Transverse colon (tissue), 4 donors: ENCODE measurements at places on chromosomes 5 and 9.

GRCh38 chr9:5428794-5429528 is 8.8 kb downstream of the PLGRKT start:
- no peak for DNase-seq

- no peak for DNase-seq
These were observed 4.4 kb downstream of the TAS2R1 start for GRCh38 chr5:9625731-9626130.

- peak; percentile 63 for DNase-seq
These were observed 12.7 kb upstream of the FCN1 start for GRCh38 chr9:134930398-134930797.

DNA sequence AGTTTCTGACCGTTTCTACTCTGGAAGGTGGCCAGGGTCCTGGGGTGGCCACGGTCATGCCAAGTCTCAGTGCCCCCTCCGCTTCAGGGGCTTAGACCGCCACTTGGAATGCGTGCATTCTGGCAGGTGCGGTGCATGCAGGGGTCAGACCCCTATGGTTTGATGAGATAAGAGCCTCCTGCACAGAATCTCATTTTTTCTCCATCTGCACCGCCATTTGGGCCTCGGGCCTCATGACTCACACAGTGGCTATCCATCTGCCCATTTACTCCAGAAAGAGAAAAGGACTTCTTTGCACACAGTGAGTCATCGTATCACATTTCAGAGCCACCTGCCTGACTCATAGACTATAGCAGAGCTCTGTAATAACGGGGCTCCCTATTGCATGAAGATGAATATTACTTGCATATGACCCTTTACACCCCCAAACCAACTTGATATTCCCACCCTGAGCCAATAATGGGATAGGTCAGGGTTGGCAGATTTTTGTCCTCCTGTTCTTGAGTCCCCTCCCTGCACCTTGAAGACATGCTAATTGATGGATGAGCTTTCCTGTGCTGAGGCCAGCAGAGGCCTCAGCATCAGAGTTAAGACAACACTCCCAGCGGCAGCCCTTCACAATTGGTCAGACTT is 157.4 kb downstream of the NR3C1 start:
- no peak for DNase-seq

GRCh38 chr5:178981381-178981780 is 13.7 kb downstream of the GRM6 start:
- DNase-seq = no peak

GRCh38 chr5:134177369-134178095 is 782 bp upstream of the SKP1 start:
- DNase-seq = peak; percentile 89

GRCh38 chr9:125255781-125256391 is 5.7 kb upstream of the GAPVD1 start:
- no peak for DNase-seq

- no peak for DNase-seq
These were observed 23.2 kb upstream of the LRRC14B start for GRCh38 chr5:167982-168660.

DNA sequence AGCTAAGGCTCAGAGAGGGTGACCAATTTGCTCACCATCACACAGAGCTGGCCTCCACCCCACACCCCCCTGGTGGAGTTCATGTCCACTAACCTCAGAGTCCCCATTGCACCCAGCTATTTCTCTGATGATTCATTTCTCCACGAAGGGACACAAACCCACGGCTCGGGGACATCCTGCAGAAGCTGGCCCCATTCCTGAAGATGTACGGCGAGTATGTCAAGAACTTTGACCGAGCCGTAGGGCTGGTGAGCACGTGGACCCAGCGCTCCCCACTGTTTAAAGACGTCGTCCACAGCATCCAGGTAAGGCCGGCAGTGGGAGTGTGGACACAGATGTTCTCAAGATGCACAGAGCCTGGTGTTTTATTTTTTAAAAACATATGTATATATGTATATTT is 52.6 kb upstream of the SUSD3 start:
- DNase-seq = no peak

GRCh38 chr5:34929134-34929719 is at the start of gene DNAJC21:
DNAJC21 (plus strand) TSS chr5:34929559; CDS start chr5:34929820, 261 bp downstream.
- DNase-seq = peak; percentile 98

DNA sequence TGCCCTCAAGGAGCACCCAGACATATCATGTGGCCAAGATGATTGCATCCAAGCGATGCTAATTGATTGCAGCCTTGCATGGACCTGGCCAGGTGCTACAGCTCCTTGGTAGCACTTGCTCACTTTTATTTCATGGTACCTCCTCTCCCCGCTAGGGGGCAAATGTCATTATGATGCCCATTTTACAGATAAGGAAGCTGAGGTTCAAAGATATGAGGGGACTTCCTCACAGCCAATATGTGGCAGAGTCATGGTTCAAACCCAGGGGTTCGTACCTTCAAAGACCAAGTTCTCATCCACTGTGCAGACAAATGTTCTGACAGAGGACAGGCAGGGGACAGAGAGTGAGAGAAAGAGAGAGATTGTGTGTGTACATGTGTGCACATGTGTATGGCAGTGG is 21.9 kb upstream of the KCNMB1 start:
- DNase-seq = no peak

GRCh38 chr5:79075646-79076426 is 6.3 kb downstream of the BHMT2 start:
- DNase-seq = no peak

DNA sequence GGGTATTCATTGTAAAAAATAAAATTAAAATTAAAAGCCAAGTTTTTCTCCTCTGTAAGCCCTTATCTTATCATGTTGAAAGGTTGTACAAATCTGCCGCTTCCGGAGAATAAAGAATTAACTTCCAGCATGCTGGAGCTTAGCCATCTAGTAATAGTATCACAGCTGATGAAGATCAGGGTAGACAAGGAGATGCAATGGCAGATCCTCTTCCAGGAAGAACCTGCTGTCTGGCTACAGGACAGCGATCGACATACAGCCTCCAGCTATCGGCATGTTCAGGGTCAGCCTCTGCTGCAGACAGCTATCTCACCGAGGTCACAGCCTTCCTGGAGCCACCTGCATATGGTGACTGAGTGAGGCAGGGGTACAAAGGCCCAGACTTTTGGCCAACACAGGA is 82.6 kb downstream of the MED27 start:
- no peak for DNase-seq

DNA sequence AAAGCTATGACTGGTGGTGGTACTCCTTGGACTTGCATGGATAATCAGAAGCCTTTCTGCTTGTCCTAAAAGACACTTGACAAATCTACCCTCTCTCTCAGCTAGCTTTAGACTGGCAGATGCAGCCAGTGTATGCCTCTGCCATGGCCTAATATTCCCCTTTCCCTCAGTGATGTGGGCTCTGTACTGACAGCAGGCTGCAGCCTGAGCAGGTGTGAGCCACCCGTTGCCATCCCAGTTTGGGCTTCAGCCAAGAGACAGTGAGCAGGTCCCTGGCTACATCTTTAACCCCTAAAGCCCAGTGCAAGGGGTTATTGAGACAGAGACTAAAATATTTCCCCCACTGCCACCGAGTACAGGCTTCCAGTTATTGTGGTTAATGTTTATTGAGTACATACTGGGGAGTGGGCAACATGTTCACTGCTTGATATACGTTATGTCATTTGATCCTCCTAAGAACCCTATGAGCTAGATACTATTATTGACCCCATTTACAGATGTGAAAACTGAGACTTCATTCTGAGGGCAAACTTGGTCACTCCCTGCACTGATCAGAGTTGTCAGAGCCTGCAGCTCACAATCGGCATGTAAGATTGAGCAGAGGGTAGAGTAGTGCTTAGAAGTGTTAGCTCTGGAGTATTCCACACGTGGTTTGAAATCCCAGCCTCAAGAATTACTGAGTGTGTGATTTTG is 254.2 kb downstream of the ARHGAP26 start:
- no peak for DNase-seq

GRCh38 chr5:88889189-88890069 is 6.4 kb upstream of the MEF2C start:
- DNase-seq = peak; percentile 62

- no peak for DNase-seq
These were observed 78.4 kb upstream of the CKMT2 start for GRCh38 chr5:81154725-81155124.

DNA sequence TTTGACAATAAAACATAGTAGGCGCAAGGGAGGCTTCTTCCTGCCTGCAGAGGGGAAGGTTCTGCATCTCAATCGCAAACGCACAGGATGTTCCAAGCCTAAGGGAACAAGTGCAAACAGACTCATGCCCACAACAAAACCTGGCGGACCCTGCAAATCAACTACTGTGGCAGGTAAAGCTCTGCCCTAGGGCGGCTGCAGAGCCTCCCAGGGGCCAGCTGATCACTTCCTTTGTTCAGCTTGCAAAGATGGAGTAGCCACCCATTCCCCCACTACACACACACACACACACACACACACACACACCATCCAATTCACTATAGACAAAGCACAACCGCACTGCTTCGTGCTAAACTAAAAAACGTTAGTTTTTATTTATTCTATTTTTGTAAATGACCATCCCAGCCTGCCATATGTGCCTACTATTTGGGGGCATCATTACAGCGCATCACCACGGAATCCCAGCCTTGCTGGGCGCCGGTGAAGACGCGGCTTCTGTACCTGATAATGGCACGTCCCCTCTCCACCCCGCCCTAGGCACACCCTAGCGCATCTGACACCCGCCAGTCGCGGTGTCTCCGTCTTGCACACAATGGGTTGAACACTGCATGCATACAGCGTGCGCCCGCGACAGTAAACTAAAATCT is 57.6 kb downstream of the DPYSL3 start:
- DNase-seq = no peak

DNA sequence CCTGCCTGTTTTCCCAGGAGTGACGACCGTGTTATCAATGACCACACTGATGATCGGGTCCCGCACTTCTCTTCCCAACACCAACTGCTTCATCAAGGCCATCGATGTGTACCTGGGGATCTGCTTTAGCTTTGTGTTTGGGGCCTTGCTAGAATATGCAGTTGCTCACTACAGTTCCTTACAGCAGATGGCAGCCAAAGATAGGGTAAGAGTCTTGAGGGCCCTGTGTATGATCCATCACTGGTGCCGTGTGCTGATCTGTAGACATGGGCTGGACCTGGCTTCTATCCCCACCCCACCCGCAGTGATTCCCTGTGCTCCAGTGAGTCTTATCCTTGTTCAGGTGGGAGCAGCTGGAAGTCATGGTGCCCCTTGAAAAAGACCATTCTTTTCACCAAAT is 26.0 kb downstream of the GABRP start:
- DNase-seq = peak; percentile 8

- no peak for DNase-seq
These were observed 54.3 kb downstream of the ZNF618 start for GRCh38 chr9:113930390-113930783.

DNA sequence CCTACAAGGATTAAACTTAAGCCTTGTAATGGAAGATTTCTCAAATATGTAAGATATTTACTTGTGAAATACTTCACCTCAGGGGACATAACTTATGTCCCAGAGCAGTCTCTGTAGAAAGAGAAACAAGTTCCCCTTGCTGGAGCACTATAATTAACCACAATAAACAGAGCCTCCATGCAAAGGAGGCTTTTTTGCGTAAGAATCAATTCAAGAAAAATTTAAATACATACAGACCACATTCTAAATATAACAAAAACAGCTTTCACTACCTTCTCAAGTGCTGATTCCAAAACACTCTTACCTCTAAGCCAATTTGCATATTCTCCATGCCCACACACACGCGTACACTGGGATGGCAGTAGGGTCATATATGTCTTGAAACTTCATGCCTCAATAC is 30.7 kb upstream of the CCNB1 start:
- no peak for DNase-seq

DNA sequence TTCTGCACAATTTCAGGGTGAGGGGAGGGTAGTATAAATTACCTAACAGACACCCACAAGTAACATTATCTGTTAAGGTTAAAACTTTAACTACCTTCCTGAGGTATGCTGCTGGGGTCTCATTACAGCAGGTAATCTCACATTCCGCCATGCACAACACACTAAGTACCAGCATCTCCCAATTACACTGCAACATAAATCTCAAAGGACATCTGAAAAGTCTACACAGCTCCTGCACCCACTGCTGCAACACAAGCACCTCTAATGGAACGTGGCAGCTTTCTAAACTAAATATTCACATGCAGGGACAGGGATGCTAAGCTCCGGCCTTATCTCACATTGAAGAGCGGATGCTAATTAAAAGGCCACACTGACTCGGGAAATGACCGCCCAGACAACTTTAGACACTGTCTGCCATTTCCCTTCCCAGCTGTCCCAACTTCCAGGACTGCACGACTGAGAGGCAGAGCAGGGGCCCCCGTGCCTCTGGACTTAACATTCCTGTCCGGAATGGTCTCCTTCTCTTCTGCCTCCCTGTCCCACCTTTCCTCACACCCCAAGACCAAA is 45.9 kb downstream of the PSMB7 start:
- no peak for DNase-seq

DNA sequence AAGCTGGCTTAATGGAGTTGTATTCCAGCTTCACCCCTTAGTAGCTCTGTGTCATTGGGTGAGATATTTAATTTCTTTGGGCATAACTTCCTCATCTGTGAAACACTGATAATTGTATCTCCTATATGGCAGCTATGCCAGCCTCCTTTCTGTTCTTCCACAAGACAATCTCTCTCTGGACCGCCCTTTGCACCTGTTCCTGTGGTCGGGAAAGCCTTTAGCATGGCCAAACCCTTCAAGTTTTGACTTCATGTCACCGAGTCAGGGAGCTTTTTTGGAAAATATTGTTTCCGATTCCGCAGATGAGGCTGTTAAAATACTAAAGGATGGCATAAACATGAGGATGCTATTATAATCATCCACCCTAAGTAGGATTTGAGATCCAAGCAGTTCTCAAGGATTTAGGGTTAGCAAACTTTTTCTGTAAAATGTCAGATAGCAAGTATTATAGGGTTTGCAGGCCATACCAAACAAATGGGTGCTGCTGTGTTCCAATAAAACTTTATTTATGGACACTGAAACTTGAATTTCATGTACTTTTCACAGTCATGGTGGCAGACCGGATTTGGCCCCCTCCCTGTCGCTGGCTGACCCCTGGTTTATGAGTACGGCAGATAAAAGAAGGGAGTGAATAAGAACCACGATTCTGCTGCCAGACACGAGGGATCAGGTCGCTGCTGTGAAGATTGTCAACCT is 695 bp upstream of the NDFIP1 start:
- no peak for DNase-seq

- no peak for DNase-seq
These were observed 36.3 kb downstream of the STK10 start for GRCh38 chr5:172151661-172152210.

- DNase-seq = no peak
These were observed 44.4 kb upstream of the AFAP1L1 start for GRCh38 chr5:149227168-149227826.
